ENCODE measurements at places on chromosomes 4 and X.
A peak's percentile ranks its signal among the peaks of the same experiment; 100 is the strongest.

DNA sequence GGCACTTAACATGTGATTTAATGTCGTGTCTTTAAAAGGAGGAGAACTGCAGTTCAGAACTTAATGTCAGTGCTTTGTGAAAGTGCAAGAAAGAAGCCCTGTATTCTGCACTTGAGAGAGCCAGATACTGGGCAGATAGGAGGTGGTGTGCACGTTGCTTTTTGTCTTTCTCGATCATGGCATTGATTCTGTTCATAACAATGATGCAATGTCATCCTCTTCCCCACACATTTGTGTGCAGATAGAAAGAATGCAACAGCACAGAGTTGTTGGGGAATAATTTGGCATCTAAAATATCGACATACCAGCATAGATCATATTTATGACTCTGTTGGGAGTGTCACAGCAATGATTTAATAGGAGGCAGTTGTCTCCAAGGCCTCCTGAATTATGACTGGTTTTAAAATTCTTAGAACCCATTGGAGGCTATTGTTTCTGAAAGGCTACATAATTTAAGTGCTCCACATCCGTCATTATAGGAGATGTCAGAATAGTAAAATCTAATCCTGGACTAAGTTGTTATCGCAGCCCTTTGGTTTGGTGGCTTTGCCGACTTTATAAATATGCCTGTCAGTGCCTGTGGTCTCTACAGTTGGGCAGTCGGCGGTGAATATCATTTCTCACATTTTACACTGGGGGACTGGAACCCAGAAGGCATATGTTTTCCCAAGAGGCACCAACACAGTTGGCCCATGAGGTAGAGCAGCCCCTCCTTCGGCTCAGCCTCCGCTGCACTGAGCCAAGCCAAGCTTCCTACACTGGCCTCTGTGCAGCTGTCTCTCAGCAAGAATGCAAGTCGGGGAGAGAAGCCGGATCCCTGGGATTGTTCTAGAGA is 124.9 kb downstream of the PTTG2 start:
- no peak for DNase-seq

- DNase-seq, result no peak
Observed at GRCh38 chr4:148330161-148330560, 112.1 kb downstream of the NR3C2 start.

GRCh38 chr4:177266506-177266905 is 43.2 kb upstream of the NEIL3 start:
- no peak for DNase-seq

DNA sequence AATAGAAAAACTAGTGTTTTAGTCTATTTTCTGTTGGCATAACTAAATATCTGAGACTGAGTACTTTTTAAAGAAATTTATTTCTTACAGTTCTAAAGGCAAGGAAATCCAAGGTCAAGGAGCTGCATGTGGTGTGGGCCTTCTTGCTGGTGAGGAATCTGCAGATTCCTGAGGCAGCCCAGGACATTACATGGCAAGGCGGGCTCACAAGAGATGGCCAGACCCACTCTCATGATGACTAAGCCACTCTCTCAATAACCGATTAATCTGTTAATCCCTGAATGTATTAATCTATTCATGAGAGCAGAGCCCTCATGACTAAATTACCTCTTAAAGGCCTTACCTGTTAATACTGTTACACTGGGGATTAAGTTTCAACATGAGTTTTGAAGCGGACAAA is 340.8 kb downstream of the GRXCR1 start:
- no peak for DNase-seq

GRCh38 chr4:2961811-2962441 is 1.3 kb downstream of the NOP14 start:
- no peak for DNase-seq

GRCh38 chr4:30536231-30536630 is 183.9 kb upstream of the PCDH7 start:
- DNase-seq, result no peak

GRCh38 chr4:148834804-148835631 is 392.8 kb upstream of the NR3C2 start:
- DNase-seq, result no peak

DNA sequence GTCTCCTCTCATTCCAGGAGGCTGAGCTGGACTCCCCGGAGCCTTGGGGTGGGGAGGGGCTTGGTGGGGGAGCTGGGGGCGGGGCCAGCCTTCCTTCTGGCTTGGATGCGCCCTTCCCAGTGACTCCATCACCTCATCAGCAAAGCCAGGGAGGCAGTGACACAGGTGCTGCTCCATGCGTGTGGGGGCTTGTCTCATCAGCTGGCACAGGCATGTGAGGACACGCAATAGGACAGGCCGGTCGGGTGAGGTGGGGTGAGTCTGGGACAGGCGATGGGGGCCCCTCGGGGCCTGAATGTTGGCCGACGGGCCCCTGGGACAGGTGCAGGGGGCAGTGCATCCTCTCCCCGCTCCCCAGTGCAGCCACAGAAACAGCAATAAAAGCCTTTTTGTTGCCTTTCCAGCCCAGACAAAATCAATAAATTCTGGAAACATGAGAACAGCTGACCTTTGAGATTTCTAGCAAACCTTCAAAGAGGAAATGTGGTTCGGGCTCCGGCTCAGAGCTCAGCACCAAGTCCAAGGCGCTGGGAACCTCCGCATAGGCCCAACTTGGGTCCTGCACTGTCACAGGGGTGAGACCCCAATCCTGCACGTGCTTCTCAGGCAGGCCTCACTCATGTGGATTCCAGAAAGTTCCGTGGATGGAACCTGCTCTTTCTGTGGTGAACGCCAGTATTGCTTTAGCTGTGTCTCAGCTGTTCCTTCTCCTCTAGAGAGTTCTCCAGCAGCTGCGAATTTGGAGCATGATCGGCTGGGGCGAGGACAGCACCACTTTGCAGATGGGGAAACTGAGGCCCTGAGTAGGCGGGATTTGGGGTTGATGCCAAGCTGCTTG is 18.5 kb downstream of the ADRA2C start:
- no peak for DNase-seq

- DNase-seq, result no peak
Observed at GRCh38 chrX:108064613-108065012, 19.7 kb downstream of the VSIG1 start.

- DNase-seq, result no peak
Observed at GRCh38 chr4:183139058-183139750, 40.1 kb downstream of the WWC2 start.

GRCh38 chrX:74422576-74423288 is 1.4 kb downstream of the SLC16A2 start:
- no peak for DNase-seq

GRCh38 chr4:67580577-67580976 is 22.1 kb downstream of the STAP1 start:
- DNase-seq, result no peak

DNA sequence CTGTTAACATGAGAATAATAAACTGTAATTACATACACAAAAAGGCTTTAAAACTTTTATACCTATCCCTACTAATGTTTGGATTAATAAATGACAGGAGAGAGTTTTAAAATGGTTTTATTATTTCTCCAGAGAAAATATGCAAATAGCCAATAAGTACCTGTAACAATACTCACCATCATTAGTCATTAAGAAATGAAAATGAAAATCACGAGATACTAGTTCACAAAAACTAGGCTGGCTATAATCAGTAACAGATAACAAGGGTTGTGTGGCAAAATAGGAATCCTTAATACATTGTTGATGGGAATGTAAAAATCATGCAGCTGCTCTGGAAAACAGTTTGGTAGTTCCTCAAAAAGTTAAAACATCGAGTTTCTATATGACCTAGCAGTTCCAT is 25.2 kb upstream of the AP1AR start:
- DNase-seq, result no peak

GRCh38 chr4:87326460-87326859 is 3.8 kb upstream of the HSD17B13 start:
- DNase-seq, result no peak

DNA sequence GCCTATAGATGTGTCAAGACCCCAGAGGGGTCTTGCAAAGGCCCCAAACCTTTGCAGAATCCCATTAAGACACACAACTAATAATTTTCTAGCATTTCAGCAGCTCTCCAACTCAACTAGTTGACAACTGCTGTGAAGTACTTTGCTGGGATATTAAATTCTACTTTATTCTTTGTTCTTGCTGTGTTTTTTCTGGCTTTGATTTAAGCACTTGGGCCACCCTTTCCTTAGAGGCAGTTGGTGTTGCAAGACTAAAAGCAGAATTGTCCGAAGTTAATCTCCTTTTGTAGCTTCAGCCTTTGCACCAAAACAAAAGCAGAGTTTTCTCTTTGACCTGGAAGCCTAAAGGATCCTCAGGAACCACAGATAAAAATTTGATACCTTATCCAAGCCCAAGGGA is 353.1 kb upstream of the CLNK start:
- DNase-seq, result no peak

GRCh38 chr4:1491328-1492141 is 85.3 kb upstream of the NKX1-1 start:
- no peak for DNase-seq

GRCh38 chr4:140756319-140757231 is at the start of gene TBC1D9:
Gene TBC1D9 (minus strand): TSS chr4:140756385. CDS start chr4:140756045, 340 bp downstream.
- DNase-seq, result no peak

- no peak for DNase-seq
Observed at GRCh38 chrX:123846577-123847038, 13.2 kb upstream of the XIAP start.

DNA sequence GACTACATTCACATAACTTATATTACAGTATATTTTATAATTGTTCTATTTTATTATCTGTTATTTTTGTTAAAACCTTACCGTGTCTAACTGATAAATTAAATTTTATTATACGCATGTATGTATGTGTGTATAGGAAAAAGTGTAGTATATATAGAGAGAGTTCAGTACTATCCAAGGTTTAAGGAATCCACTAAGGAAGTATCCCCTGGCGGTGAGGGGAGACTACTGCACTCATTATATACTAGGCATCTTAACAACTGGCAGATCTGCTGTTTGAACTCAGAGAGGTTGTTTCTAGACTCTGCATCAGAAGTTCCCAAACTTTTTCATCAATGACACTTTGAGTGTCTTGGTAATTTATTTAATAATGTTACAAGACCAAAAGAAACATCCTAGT is 70.9 kb downstream of the NDST4 start:
- no peak for DNase-seq

GRCh38 chr4:53778155-53778554 is 186.9 kb upstream of the LNX1 start:
- DNase-seq, result no peak

GRCh38 chr4:158999166-158999682 is 103.7 kb upstream of the RAPGEF2 start:
- DNase-seq, result no peak

GRCh38 chr4:103076747-103077347 is at the start of gene SLC9B2:
Gene SLC9B2 (minus strand): TSS chr4:103076761. CDS start chr4:103067550, 9,211 bp downstream.
- DNase-seq, result no peak

GRCh38 chrX:79259073-79259689 is 108.0 kb downstream of the ITM2A start:
- DNase-seq, result peak; percentile 8

DNA sequence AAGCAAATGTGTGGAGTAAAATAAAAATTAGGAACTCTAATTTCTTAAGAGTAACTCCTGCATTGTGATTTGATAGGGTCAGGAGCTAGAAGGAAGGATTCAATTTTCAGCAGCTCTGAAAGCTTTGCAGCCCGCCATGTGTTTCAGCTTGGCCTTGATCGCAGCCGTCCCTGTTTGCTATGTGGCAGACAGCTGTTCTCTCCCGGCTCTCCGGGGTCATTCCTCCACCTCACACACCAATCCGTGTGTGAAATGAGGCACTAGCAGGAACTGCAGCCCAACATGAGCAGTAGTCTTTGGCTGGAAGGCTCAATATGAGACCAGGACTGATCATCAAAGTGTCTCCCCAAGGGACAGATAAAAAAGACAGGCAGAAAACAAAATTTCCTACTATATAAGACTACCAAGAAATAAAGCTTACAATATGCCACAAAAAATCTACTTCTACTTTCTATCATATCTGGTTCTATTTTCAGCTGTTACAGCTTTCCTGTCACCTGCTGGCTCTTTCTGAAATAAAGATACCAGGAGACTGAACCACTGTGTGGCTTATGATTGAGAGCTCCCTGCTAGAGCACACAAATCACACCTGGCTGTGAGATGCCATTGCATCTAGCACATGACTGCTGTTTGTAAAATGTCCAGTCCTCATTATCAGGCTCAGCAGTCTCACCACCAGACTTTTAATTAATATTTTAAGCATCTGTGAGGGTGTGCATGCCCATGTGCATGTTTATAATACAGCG is 44.1 kb upstream of the SEC24B start:
- no peak for DNase-seq

DNA sequence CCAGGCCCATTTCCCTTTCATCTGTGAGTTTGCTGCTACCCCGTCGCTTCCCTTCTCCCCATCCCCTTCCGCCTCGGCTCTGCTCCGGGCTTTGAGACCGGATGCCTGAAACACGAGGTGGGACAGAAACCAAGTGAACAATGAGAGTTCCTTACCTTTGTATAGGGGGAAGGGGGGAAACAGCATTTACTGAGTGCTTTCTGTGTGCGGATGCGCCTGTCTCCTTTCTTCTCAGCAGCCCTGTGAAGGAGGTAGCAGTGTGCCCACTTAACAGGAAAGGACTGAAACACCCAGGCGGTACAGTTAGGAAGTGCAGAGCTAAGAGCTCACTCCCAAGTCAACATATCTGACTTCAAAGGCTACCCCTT is 43.2 kb upstream of the TMSB15B start:
- DNase-seq, result no peak

- no peak for DNase-seq
Observed at GRCh38 chr4:37908488-37909331, 17.8 kb downstream of the TBC1D1 start.

DNA sequence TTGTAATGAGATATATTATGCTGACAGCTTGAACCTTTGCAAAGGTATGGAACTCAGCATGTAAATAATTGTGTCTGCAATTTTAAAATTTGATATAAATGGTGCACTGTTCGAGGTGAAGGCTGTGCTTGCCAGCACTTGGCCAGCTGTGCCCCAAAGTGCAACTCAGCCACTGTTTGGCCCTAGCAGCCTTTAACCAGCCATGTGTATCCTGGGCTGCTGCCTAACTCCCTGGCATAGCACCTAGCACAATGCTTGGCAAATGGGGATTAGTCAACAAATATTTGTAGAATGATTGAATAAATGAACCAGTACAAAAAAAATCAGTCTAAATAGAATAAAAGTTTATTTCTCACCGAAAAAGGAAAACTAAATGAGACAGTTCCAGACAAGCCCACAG is 83.8 kb upstream of the ZIC3 start:
- no peak for DNase-seq

GRCh38 chr4:80008971-80009370 is 64.1 kb downstream of the ANTXR2 start:
- no peak for DNase-seq

DNA sequence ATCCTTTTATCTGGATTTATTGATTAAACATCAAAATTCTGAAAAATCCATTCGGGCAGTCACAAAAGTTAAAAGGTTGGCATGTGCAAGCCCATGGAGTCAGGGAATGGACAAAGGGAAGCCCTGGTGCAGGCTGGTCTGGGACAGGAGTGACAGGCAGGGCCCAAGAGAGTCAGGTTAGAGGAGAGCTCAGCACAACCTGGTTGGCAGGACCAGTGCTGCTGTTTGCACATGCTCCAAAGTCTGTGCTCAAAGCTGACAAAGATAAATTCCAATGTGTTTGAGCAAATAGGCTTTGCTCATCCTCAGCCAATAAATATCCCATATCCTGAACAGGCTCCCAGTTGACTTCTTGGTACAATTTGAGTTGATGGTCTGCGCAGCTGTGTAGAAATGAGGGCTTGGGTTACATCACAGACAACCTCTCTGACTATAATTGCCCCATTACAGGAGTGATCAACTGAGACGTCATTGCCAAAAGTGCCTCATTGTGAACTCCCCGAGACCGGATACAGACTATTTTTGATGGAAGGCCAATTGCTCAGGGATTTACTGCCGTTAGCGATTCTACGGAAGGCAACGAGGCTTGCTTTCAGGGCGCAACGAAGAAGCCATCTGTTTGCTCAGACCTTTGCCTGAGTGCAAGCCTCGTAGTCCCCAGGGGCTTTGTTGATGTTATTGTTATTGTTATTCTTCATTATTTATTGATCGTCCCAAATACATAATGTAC is 1008.1 kb upstream of the TENM3 start:
- DNase-seq, result no peak
